SK-N-SH treated with all-trans-retinoic acid at 6 μM for 48 hours (cell line): ENCODE measurements at places on chromosomes 3 and 15.
A peak's percentile ranks its signal among the peaks of the same experiment; 100 is the strongest.

DNA sequence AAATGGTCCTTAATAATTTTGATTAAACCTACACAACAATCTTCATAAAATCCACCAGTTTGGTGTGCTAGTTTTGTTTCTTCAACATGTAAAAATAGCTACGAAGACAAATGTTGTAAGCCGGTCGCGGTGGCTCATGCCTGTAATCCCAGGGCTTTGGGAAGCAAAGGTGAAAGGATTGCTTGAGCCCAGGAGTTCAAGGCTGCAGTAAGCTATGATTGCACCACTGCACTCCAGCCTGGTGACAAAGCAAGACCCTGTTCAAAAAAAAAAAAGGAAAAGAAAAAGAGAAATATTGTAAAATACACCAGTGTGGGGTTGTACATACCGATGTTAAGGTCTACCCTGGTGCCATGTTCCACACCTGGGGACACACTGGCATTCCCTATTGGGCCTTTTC lies 75.1 kb downstream of the LDHAL6B start:
- no peak for ATAC-seq

DNA sequence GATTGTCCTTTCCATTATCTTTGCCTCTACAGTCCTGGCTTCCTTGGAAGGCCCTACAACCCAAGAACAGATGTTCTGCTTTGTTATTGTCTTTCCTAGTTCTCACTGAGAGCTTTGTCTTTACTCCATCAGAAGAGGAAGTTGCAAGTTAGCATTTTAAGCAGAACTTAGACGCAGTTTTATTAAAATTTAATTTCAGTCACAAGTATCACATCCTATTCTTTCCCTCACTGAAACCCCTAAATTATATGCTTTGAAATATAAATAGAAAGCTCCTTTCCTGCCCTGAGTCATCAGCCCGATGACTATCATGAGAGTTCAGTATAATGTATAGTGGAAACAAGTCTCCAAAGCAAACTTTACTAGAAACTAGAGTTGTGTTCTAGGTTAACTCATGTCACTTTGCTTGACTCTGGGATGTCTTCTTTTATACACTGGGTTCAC lies 291.2 kb upstream of the RBMS3 start:
- peak; percentile 83 for ATAC-seq

GRCh38 chr3:38743043-38743442 lies 73.0 kb downstream of the SCN10A start:
- no peak for ATAC-seq

DNA sequence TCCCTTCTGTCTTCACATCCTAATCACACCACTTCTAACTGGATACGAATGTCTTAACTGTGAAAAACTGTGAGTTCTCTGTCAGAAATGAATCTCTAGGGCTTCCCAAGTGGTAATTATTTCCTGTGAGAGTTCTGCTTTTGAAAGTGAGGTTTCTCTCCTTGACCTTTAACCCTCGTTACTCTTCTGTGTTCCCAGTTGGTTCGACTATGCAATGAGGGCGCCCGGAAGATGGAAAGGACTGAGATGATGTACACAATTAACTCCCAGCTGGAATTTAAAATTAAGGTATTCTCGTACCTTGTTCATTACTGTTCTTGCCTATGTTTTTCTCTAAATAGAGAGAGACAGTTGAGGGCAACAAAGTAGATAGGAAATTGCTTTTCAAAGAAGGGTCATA lies 96.5 kb downstream of the ARHGEF26 start:
- ATAC-seq = no peak

GRCh38 chr15:52128568-52128967 lies 16.0 kb upstream of the BCL2L10 start:
- ATAC-seq = no peak

DNA sequence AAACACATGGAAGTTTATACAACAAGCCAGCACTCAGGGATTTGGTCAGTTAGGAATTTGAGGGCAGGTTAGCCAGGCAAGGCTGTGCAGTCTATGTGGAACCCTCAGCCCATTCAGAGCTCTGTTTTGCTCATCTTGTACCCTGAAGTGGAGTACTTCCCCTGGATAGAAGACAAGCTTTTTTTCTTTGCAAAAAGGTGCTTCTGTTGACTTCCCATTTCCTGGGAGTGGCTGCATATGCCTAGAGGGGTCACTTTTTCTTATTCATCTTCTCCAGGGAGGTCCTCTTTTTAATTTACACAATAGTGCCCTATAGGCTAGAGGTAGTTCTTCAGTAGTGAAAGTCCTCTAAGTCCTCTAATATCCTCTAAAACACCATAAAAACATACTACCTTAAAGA lies 225.0 kb upstream of the P2RY1 start:
- no peak for ATAC-seq

DNA sequence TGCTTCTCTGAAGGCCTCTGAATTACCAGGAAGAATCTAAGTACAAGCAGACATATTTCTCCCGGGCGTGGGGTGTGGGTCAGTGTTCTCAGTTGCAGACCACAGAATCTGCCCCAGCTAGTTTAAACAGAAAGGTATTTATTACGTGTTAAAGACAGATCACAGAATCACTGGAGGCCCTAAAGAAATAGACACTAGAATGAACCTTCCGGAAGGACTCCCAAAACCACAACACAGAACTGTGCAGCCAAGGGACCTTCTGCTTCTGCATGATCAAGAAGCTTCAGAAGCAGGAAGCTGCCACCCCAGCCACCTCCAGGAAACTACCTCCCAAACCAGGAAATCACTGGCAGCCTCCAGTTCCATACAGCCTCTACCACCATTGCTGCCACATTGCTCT lies 32.7 kb upstream of the ZFAND6 start:
- no peak for ATAC-seq

GRCh38 chr3:133745108-133745507 lies 1.1 kb upstream of the TF start:
- no peak for ATAC-seq

DNA sequence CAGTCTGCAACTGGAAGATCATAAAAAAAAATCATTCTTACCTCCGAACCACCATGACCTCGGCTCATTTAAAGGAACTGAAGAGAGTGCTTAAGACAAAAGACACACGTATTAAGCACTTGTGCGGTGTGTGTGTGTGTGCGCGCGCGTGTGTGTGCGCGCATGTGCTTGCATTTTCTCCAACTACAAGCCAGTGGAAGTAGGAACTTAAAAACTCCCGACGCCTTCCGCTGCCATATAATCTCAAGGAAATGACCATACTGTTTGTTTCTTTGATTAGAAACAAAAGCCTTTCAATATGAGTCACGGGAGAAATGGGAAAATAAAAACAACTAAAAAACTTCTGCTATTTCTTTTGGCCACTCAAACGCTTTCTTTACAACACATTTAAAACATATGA lies 32.4 kb downstream of the FRMD4B start:
- ATAC-seq = no peak

DNA sequence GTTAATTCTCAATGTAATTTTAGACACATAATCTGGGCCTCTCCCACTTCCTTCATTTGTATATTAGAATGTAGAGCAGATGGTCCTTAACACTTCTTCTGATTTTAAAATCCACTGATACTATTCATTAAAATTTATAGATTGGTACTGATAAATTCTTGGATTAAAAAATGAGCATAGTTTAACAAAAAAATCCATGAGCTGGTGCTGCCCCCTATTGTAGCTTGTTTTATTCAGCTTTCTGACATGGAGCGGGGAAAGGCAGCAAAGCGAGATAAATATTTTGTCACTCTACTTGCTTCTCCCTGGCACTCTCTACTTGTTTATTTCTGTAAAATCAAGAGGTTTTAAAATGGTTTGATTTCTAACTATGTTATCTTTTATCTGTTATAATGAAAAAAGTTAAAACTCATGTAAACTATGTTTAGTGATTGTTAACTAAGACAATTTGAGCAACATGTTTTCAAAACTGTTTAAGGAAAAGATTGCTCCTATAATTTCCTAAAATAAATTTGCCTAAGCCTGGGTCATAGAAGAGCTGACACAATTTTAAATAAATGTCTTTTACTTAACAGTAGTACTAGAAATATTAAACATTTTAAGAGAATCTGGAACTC lies 26.5 kb upstream of the PLOD2 start:
- peak; percentile 61 for ATAC-seq

GRCh38 chr3:55089211-55089610 lies 161.4 kb upstream of the LRTM1 start:
- peak; percentile 68 for ATAC-seq

GRCh38 chr15:35926007-35926380 lies 380.0 kb upstream of the DPH6 start:
- no peak for ATAC-seq

DNA sequence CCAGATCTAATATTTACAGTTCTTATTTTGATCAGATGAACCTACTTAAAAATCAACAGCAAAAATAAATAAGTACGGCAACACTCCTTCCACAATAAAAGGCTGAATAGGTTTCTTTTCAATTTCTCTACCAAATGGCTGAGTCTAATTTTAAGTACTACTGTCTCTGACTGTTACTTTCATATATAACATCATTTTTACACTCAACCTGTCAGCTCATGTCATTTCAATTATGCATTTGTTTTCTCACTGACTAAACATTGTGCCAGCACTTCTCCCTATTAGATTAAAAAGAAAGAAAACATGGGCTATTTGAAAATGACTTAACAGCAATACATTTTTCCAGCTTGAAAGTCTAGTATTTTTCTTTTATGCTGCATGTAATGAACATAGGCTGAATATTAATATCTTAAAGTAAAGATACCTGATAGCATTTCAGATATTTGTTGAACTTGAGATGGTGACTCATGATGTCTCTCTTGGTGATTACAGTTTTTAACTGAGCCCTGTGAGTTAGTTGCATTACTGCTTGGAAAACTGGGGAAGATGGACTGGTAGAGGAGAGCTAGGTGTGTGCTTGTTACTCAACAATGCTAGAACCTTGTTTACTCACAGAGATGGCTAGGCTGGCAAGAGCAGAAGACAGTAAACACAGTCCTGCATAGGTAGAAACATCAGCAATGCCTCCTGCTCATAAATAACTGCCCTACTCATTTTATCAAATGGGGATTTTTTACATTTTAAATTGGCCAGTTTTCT lies 73.9 kb downstream of the PEX5L start:
- ATAC-seq = no peak

GRCh38 chr15:100169615-100170290 lies 172.0 kb downstream of the ADAMTS17 start:
- no peak for ATAC-seq

DNA sequence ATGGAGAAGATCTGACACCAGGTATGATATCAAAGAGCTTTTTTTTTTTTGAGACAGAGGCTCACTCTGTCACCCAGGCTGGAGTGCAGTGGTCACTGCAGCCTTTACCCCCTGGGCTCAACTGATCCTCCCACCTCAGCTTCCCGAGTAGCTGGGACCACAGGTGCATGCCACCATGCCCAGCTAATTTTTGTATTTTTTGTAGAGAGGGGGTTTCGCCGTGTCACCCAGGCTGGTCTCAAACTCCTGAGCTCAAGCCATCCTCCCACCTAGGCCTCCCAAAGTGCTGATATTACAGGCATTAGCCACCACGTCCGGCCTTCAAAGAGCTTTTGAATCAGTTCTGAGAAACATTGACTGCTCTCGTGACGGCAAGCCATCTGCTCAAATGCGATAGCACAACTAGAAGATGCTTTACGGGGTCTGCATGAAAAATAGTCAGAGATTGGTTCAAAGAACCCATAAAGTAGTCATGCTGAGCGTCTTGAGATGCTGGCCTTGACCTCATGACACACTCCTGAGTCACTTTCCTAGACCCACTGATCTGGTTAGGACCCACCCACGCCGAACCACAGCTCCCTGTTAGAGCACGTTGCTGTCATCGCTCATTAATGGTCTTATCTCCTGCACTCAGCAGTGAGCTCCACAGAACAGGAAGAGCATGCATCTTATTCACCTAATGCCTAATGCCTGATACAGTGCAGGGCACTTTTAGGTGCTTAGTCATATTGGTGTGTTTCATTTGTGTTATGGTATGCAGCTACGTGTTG lies 57.0 kb upstream of the NR2F2 start:
- ATAC-seq = peak; percentile 91
